Germinal center (tissue), 1 donor: ENCODE measurements at places on chromosomes 2 and 18.
A peak's percentile ranks its signal among the peaks of the same experiment; 100 is the strongest.

DNA sequence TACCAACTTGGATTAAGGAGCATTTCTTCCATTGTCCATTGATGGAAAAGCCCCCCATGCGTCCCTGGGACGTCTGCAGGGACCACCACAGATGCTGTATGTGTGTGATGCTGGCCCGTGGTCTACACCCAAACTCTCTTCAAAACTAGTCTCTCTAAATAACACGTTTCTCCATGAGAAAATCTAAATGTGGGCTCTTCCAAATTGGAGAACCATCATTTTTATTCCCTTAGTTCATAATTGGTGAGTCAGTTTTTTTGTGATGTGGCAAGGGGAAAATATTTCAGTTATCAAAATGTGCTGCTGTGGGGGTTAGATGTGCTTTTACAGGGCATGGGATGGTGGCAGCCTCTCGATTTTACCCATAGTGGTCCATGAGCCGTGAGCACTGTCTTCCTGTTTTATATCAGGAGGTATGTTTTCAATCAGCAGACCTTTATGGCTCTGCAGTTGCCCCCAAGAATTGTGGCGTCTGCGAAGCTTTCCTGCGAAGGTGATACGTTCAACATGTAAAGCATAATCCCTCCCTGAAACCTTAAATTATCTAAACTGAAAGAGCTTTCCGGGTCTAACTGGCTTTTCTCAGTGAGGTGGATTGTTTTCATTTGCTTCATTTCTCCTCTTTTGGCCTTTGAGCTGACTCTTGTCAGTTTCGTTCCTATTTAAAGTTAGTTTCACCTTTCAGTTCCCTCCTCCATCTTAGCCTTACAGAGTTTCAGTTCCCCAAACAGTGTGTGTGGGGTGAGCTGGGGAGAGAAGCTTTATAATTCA, 78.4 kb downstream of the SETBP1 start:
- DNase-seq = peak; percentile 81

DNA sequence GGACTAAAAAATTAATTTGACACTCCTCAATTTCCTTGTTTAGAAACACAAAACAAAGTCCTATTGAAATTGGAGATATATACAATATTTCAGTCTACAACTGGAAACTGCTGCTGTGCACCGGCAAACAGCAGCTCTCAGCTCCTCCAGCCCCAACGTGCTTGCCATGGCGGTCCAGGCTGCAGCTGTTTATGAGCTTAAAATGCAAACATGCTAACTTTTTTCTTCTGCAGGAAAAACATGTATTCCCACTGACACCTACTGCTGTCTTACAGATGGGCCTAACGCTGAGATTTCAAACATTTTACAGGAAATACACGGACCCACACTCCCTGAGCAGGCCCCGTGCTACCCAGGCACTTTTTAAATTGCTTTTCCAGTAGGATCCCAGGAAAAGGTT, 195.5 kb downstream of the BCL11A start:
- DNase-seq = no peak

DNA sequence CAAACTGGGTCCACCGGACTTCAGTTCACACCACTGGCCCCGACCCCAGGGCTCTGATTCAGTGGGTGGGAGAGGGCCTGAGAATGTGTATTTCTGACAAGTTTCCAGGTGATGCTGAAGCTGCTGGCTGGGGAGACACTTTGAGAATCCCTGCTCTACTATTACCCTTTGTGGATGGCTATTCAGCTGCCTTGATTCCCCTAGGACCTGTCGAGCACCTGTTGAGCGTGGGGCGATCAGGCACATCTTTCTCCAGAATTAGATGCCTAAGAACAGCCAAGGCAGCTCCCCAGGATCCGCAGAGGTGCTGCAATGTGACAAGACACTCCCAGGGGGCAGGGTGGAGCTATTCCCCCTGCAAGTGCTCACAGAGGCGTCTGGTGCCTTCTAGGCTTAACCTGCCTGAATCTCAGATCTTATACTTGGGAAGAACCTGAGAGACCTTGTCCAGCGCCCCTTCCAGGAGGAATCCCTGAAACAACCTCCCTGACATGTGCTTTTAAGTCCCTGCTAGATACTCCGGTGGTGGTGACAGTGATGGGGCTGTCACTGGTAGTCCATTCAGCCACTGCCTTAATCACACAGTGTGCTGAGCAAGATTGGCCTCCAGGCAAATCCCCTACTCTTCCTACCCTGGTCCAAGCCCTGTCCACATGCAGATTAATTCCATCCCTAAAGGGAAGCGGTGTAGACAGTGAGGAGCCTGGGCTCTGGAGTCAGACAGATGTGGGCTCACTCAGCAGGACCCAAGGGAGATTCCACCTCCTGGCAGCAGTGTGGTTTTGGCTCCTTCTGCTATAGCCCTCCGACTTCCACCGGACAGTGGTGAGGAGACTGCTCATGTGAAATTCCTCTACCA, 43.4 kb upstream of the OTOF start:
- peak; percentile 14 for DNase-seq

GRCh38 chr18:21110713-21111345, 784 bp downstream of the ROCK1 start:
- peak; percentile 50 for DNase-seq

DNA sequence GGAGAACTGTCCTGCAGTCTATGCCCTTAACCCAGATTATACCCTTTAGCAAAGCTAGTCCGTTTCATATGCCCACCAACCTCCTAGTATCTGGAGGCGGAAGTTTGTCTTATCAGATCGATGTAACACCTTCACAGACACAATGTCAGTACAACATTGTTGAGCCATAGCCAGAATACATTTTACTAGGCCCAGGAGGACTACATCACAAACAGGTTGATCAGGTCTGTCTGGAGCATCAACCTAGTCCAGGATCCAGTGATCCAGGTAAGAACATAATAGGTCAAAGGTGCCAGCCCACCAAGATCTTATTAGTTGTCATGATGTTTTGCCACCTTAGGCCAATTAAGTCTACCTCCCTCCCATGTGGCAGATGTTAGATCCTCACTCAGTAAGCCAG, 2.0 kb upstream of the TPRKB start:
- DNase-seq = no peak

GRCh38 chr2:144382849-144383248, 137.1 kb downstream of the ZEB2 start:
- DNase-seq = peak; percentile 48

DNA sequence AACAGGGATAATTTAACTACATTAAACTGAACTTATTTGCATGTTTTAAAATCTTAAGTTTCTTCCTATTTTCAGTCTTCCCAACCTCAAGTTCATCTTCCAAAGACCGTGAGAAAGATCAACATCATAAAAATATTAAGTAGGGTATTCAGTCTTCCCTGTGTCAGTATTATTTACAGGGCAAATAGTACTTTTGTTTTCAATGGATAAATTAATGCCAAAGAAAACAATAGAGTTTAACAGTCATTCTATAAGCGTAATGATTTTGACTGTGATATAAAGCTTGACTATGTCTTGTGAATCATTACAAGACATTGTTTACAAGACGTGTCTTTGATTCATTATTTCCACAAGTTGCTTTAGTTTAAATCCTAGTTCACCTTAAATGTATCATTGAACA, 48.0 kb upstream of the NRXN1 start:
- no peak for DNase-seq

DNA sequence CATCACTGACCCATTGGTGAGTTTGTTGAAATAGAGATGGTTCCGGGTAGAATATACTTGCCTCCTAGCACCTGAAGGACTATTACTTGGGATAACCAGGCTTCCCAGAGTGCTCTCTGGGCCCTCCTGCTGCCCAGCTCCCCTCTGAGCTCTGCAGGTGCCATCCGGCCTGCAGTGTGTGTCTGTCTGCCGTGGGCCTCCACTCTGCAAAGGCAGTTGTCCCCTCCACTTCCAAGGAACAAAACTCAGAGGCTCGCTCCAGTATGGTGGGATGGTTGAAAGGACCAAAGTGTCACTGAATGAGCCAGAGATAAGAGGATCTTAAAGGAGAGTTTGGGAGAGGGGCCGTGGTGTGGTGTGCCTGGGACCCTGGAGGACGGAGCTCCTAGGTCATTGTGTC, 57.3 kb downstream of the SH3BP4 start:
- DNase-seq = no peak

DNA sequence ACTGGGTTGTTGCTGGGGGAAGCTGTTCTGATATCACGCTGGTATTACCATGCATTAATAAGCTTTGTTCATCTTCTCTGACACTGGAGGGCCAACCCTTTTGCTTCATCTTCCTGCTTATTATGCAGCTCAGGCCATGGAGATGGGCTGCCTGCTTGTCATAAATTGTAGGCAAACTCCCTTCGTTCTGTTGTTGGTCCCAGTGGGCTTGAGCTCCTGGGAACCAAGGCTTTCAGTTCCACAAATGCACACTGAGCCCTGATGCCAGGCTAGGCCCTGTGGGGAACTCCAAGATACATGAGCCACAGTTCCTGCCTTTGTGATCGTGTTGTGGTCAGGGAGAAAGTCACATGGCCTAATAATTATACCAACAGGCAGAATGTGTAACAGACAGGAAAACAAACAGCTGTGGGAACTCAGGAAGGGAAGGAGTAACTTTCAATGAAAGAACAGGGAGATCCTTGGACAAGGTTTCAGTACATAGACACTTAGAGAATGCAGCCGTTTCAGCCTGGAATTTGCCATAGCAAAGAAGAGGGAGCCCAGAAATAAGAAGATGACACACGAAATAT, 49.0 kb upstream of the BCL2L11 start:
- DNase-seq = no peak

- no peak for DNase-seq
Observed at GRCh38 chr2:17583166-17583565, 42.7 kb downstream of the VSNL1 start.

DNA sequence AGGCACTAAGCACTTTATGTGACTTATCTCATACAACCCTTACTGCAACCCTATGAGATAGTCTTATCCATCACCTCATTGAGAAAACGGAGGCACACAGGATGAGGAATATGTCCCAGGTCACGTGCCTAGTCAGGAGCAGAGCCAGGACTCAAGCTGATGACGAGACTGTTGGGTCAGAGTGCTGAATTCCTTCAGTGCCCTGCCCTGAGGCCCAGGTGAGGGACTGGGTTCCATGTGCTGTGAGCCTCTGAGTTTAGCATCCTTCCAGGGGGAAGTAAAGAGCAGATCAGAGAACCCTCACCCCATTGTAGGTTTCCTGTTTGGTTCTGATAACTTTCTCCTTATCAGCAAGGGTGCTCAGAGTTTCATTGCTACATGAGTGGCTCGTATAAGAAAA, 11.7 kb upstream of the EDAR start:
- DNase-seq = no peak

- no peak for DNase-seq
Observed at GRCh38 chr2:149741646-149742045, 154.1 kb upstream of the MMADHC start.

GRCh38 chr2:219908538-219908937, 281.1 kb downstream of the SLC4A3 start:
- DNase-seq = no peak

- no peak for DNase-seq
Observed at GRCh38 chr2:42054714-42055430, 7.1 kb downstream of the PKDCC start.

GRCh38 chr2:33241072-33241471, 235.4 kb upstream of the RASGRP3 start:
- DNase-seq = no peak

GRCh38 chr2:129490641-129491040, 488.8 kb upstream of the RAB6C start:
- no peak for DNase-seq

DNA sequence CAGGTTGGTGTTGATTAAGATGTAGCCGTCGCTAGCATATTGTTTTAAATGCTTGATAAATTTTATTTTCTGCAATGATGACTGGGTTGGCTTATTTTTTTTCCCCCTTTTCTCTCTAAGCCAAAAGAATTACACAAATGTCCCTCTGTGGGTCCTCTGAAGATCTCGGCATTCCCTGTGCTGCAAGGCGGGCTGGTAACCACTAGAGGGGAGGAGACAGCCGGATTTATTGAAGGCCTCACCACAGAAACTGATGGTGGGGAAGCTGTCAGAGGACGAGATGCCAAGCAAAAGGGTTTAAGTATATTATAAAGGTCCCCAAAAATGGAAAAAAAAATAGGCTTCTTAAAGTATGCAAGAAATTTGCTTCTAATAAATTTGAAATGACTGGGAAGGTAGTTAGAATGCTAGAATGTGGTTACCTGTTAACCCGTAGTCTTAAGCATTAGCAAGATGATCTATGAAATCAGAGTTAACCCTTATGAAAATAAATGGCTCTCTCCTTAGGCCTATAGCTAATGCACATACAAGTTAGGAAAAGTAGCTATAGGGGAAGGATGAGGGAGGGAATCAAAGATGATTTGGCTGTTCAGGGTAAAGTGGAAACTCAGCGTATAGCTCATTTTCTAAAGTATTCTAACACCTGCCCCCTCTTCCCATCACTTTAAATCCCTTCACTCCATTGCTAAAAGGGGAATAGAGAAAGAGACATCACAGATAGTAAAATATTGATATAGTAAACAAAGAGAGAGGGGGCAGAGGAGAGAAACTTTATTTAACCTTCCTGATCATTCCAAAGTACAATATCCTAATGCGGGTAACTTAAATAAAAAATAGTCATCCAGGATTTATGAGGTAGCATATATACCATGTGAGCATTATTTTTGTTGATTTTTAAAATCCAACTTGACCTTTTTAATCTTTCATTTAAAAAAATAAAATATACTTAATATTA, 894.5 kb upstream of the POU3F3 start:
- DNase-seq = peak; percentile 26

DNA sequence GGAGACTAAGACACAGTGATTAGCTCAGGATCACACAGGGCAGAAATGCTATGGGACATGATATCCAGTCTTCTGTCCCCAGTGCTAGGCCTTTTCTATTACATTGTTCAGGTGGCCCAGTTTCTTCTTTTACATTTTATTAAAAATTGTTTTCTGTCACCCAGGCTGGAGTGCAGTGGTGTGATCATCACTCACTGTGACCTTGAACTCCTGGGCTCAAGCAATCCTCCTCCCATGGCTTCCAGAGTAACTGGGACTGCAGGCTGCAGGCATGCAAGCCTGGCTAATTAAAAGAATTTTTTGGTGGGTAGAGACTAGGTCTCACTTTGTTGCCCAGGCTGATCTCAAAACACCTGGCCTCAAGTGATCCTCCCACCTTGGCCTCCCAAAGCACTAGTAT, 15.4 kb downstream of the PDK1 start:
- no peak for DNase-seq

DNA sequence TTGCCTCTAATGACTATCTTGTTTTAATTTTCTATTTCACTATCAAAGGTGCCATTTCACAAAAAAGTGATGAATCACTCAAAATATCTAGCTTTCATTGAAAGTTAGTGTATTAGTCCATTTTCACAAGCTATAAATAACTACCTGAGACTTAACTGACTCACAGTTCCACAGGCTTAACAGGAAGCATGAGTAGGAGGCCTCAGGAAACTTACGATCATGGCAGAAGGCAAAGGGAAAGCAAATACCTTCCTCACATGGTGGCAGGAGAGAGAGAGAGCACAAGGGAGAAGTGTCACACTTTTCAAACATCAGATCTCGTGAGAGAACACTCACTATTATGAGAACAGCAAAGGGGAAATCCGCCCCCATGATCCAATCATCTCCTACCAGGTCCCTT, 1220.4 kb upstream of the ZEB2 start:
- no peak for DNase-seq

DNA sequence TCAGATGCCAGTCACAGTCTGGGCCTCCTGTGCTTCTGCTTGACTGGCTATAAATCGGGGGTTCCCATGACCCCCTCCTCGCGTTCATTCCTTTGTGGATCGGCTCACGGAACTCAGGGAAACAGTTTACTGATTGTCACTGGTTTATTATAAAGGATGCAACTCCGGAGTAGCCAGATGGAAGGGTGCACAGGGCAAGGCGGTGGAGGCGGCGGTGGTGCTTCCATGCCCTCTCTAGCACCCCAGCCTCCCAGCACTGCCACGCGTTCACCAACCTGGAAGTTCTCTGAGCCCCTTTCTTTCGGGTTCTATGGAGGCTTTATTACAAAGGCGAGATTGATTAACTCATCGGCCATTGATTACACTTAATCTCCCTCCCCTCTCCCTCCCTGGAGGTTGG, 15.6 kb downstream of the LPIN1 start:
- DNase-seq = no peak
